Central memory CD4-positive, alpha-beta T cell (primary cell): ENCODE measurements at places on chromosomes 3 and 15.

- DNase-seq, result no peak
Observed at GRCh38 chr3:22361521-22361920, 610.5 kb upstream of the ZNF385D start.

DNA sequence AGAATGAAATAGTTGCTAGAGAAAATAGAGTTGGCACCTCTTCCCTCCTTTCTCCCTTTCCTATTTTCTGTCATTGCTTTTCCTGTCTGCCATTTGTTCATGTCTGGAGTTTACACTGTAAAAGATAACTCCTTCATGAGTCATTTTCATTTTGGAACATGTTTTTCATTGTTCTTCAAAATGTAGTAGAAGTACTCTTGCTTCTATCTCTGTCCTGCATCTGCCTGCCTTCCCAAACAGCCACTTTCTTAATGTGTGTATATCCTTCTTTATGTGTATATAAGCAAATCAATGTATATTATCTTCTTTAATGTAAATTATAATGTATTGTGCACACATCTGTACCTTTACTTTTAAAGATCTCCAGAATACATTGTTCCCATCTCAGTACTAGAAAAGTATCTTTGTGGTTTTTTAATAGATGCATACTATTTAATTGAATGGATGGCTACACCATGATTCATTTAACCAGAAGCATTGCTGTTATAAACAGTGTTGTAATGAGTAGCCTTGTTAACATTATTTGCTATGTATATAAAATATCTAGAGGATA lies 41.1 kb downstream of the TSC22D2 start:
- no peak for DNase-seq

DNA sequence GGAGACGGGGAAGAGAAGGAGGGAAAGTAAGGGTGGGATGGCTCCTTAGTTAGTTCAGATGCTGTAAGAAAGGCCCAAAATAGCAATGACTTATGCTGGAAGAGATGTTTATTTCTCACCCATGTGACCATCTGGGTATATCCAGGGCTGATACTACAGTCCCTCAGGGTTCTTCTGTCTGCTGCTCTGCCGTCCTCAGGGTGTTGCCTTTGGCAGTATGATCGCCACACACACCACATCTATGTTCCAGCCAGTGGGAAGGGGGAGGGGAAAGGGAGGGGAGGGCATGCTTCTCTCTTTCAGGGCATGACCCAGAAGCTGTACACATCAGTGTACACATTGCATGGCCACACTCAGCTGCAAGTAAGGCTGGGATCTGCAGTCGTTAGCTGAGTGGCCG lies 10.2 kb downstream of the CD276 start:
- no peak for DNase-seq

GRCh38 chr3:187497052-187497451 lies 128.9 kb downstream of the RTP4 start:
- DNase-seq, result no peak

DNA sequence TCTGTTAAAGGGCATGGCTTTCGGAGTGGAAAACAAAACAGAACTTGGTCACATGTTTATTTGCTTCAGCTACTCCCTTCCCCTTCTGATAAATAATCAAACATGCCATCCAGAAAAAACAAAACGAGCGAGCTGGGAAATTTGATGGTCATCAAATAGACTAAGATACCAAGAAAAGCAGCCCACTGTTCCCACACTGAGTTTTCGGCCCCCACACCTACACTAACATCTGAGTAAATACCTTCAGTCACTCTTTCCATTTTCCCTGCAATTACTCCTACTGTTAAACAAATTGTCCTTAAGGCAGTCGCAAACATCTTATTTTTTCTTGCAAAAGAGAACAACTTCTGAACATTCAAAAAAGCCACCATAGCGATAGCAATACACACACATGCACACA lies 454.6 kb downstream of the FOXP1 start:
- peak; percentile 14 for DNase-seq

- DNase-seq, result no peak
Observed at GRCh38 chr3:18245721-18246120, 179.4 kb downstream of the SATB1 start.

DNA sequence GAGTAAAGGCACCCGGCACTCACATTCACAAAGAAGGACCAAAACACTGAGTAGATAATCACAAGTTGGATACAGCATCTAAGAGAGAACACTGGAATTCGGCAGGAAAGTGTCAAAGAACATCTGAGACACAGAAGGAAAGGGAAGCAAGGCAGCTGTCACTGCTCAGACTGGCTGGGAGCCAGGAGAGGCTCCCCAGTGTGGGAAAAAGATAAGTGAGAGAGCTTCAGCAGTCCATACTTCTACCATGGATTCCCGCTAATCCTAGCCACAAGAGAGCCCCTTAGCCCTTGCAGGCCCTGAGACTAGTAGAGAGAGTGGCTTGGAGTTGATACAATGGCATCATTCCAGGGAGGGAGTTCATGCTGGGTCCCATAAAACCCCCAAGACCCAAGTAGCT lies 36.7 kb upstream of the CP start:
- DNase-seq, result no peak

- DNase-seq, result peak; percentile 24
Observed at GRCh38 chr3:44208086-44208485, 33.6 kb upstream of the TOPAZ1 start.

DNA sequence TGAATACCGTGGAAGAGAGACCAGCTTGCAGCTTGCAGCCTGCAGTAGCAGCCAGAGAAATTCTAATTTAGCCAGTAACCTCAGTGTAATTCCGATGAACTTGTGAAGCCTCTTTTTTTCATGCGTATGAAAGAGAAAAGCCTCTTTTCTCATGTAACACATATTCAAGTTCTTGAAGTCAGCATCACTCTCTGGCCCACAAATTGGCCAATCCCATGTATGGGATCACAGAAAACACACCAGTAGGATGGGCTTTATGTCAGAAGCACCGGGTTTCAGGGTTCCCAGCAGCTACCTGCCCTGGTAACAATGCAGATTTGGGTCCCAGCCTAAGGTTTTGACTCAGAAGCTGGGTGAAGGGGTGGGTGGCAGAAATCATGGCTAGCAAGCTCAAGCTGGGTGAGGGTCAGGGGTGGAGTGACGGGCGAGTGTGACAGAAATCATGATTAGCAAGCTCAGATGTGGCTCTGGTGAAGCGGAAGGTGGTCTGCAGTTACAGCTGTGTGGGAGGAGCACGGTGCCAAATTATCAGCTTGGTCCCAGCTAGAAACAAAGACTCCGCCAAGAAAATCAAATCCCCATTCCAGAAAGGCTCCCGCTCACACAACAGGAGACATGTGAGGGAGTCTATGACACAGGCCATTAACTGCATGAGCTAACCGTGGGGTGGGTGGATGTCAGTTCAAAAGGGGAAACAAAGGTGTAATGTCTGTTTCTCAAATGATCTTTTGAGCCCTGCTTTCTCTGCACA lies 86.6 kb downstream of the SNRK start:
- DNase-seq, result no peak

GRCh38 chr15:72515591-72516389 lies 41.7 kb downstream of the ARIH1 start:
- no peak for DNase-seq

DNA sequence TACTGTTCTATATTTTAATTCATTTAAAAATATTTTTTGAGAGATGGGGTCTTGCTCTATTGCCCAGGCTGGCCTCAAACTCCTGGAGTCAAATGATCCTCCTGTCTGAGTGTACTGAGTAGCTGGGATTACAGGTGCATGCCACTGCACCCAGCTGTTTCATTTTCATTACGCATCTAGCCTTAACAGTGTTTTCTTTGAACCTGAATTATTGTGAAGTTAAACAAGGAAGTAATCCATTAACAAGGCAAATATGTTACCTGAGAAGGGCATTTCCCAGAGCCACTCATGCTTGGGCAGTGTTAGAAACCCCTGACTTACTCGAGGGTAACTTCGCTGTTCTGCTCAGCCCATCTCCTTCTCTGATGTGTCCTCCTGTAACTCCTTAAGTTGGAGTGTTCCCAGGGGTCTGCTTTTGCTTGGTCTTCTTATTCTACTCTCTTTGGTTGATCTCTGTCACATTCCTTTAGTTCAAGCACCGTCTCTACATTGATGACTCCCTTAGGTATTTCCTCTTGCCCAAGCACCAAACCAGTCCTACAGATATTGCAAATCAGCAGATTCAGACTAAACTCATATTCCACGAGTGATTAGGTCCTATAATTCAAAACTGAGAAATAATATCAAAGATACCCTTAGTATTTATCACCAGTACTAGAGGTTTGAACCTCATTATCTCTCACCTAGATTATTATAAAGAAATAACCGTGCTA lies 107.9 kb downstream of the STAC start:
- DNase-seq, result no peak

DNA sequence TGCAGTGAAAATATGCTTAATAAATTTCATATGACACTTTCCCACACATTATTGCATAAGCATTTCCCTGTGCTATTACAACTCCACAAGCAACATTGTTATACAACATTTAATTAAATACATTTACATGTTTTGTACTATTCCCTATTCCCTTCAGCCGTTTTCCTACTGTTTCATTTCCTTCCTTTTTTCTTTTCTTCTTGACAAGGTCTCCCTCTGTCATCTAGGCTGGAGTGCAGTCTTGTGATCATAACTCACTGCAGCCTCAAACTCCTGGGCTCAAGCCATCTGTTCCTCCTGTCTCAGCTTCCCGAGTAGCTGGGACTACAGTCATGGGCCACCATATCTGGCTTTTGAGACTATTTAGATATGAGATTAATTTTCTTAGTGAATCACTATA lies 254.7 kb downstream of the NFKBIZ start:
- DNase-seq, result no peak

GRCh38 chr15:47796339-47796738 lies 79.0 kb downstream of the SEMA6D start:
- no peak for DNase-seq

- DNase-seq, result no peak
Observed at GRCh38 chr3:29892976-29893554, 612.2 kb downstream of the RBMS3 start.

DNA sequence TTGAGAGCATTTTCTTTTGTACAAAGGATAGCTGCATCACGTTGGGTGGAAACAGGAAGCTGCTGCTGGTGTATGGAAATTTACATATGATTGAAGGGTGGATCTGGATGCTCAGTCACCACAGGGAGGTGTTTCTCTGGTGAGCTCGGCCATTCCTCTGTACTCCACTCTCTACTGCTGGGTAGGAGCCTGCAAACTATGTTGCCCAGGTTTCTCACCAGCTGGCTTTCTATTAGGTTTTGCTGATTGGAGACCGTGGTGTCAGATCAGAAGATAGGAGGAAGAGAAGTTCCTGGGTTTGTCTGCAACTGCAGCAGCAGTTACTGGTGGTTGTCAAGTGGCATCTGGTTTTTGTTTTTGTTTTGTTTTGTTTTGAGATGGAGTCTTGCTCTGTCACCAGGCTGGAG lies 61.7 kb downstream of the TAMM41 start:
- DNase-seq, result peak; percentile 35

- no peak for DNase-seq
Observed at GRCh38 chr3:29693863-29694262, 413.0 kb downstream of the RBMS3 start.

DNA sequence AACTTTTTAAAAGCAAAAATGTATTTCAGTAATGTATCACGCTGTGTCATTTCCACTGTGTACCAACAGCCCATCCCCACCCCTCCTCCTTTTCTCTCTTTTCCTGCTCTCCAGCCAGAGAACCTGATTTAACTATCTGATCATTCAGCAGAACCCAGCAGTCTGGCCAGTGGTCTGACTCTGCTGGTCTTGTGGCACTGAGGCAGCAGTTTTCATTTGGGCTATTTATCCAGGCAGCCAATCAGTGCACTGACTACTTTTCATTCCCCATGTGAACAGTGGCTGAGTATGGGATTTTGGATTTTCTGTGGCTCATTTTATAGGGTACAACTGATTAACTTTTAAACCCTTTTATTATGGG lies 56.3 kb downstream of the GPR171 start:
- DNase-seq, result no peak
